ENCODE measurements at places on chromosomes 11 and 22.

- DNase-seq = no peak
Measured at GRCh38 chr11:555780-556661, 4.5 kb downstream of the LMNTD2 start.

GRCh38 chr11:62544581-62545436 lies 1.8 kb downstream of the AHNAK start:
- peak; percentile 31 for DNase-seq

- no peak for DNase-seq
Measured at GRCh38 chr11:35932681-35933319, 11.1 kb upstream of the LDLRAD3 start.

DNA sequence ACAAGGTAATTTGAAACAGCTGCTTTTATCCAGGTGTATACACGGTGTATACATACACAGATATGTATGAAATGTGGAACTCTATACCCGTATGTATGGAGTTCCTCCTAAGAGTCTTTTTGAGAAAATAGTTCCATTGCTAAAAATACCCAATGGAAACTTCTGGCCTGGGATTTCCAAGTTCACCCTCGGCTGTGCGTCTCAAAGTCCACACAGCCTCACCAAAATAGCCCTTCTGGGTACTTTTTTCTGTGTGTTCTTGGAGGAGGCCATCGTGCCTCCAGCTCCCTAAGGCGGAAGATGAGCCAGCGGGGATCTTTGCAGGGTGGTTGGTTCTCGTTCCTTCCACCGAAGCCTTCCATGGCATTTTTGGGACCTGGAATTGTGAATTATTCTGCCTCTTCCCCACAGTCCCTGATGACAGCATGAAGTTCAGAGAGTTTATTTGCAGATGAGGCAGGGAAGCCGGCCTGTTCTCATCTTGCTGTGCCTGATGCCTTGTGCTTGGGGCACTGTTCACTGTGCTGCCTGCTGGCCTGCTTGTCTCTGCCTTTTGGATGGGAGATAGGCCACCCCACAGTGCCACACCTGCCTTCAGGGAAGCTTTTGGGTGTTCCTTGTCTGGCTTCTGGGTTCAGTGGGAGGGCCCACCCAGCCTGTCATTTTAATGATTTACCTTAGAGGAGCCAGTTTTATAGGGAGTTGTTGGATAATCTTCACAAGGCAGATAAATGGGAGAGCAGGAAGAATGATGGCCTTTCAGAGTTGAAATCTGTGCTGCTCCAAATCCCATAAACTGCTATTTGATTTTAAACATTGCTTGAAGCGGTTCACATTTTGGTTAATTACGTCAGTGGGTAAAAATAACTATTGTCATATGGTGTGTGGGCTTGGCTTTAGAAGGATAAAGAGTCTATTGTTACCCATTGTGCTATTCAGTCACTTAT lies 112.7 kb upstream of the OR4B1 start:
- no peak for DNase-seq

- no peak for DNase-seq
Measured at GRCh38 chr22:28017859-28018258, 98.8 kb upstream of the PITPNB start.

DNA sequence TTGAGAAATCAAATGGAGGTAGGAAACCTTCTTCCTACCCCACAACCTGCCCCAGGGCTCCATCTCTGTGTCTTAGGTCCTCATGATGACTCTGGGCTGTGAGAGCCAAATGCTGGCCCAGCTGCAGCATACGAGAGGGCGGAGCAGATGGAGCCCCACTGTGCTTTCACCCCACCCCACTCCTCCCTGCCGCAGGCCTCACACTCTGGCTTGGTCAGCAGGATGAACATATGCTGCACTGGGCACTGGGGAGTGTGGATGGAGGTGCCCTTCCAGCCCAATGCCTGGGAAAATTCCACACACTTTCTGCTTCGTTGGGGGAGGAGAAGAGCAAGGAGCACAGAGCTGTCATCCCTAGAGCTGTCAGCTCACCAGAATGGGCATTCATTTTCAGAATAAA lies 271.6 kb upstream of the CADM1 start:
- no peak for DNase-seq

GRCh38 chr22:25623851-25624250 lies 59.4 kb downstream of the GRK3 start:
- DNase-seq = no peak

Measured in PC-9 (cell line).